Stimulated activated CD4-positive, alpha-beta T cell treated with anti-CD3 and anti-CD28 coated beads, Interleukin-15, amount 100 ng/mL, for 1 hour (primary cell): ENCODE measurements at places on chromosomes 13 and 19.

DNA sequence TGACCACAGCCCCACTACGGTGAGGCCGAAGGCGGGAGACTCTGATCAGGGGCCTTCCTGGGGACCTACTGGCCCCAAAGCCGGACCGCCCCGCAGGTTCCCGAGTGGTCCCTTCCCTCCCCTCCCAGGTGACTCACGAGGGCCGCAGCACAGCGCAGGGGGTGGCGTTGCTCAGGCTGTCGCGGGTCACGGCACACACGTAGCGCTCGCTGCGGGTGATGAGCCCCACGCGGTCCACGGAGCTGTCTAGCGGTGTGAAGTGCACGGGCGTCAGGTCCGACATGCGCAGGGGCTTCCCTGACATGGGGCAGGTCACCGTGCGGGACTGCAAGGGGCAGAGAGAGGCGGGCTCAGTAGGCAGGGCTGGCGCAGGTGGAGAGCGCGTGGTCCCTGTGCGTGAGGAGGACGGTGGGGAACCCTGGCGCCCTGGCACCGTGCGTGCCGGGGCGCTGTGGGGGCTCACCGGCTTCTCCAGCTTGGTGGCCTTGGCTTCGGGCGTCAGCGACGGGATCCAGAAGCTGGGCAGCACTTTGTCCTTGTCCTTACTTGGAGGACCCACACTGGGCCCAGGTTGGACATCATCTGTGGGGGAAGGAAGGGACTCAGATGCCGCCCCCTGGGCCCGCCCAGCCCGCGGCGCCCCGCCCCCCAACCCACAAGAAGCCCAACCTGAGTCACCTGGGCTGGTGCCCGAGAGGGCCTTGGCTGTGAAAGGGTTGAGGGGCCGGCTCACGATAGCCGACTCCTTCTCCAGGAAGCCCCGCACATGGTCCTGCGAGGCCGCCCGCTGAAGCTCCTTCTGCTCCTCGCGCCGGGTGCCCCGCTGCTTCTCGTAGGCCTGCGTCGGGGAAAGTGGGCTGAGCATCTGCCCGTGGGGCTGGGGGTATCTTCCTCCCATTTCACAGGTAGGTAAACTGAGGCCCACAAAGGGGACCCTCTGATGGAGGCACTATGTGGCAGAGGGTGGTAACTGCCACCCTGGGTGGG lies 23.7 kb downstream of the NOSIP start:
- no peak for DNase-seq

GRCh38 chr19:39167461-39168257 lies 29.1 kb upstream of the NCCRP1 start:
- no peak for DNase-seq

- DNase-seq = no peak
Measured at GRCh38 chr19:13637664-13638063, 126.7 kb upstream of the MRI1 start.

- no peak for DNase-seq
Measured at GRCh38 chr13:41802043-41802683, 158.7 kb downstream of the VWA8 start.

- DNase-seq = no peak
Measured at GRCh38 chr19:13795595-13796300, 505 bp downstream of the ZSWIM4 start.

- no peak for DNase-seq
Measured at GRCh38 chr19:44876930-44877535, 14.0 kb upstream of the TOMM40 start.
